MCF 10A (cell line): ENCODE measurements at places on chromosomes 16 and 17. TPM values are rescaled to one million over a fixed set of nuclear protein-coding genes. Genes with fewer than 3 reads are reported as not detected.
A peak's percentile ranks its signal among the peaks of the same experiment; 100 is the strongest.

DNA sequence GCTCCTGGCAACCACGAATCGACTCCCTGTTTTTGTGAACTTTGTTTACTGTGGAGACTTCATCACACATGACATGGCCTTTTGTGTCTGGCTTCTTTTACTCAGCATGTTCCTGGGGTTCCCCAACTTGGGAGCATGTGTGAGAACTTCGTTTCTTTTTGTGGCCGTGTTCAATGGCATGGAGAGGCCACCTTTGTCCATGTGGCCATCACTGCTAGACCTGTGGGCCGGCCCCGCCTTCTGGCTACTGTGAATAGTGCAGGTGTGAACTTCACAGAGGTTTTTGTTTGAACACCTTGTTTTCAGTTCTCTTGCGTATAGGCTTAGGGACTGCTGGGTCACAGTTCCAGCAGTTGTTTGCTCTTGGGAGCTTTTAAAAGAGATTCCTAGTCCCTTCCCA, 5.7 kb upstream of the SLC38A8 start:
- peaks cover 6% of the 10 kb centered on the region for H3K4me1 ChIP-seq
- H3K36me3 ChIP-seq = peaks cover 19% of the 10 kb centered on the region

DNA sequence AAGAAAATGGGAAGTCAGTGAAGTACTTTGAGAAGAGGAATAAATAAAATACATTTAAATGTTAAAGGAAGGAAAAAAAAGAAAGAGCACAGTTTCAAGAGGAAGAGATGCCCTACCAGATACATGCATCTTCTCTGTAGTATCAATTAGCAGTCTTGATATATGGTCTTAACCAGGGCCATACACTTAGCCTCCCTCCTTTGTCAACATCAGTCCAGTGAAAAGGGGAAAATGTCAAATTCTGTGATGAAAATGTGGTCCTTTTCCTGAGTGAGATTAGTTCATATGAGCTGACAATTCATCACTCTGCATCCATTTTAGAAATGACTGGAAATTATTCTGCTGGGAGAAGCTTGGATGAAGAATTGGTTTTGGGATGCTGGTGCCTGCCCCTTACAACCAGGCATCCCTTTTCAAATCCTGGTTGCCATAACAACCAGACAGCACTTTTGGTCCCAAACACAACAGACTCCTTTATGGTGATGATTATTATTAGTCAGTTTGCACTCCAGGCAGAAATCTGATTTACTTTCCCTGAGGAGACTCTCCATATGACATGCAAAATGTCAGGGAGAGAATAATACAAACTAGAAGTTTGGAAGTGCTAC, 933.6 kb upstream of the CDH8 start:
- no peak for DNase-seq
- no peak overlapping the region for H3K4me3 ChIP-seq
- H3K4me1 ChIP-seq = no peaks in the 10 kb centered on the region
- H3K27ac ChIP-seq = no peak overlapping the region
- H3K36me3 ChIP-seq = no peaks in the 10 kb centered on the region

- no peaks in the 10 kb centered on the region for H3K27me3 ChIP-seq
- DNase-seq = no peak
- H3K36me3 ChIP-seq = peaks cover 6% of the 10 kb centered on the region
- H3K4me1 ChIP-seq = no peaks in the 10 kb centered on the region
- no peak overlapping the region for H3K4me3 ChIP-seq
Observed at GRCh38 chr16:48537275-48537674, 72.7 kb downstream of the N4BP1 start.

DNA sequence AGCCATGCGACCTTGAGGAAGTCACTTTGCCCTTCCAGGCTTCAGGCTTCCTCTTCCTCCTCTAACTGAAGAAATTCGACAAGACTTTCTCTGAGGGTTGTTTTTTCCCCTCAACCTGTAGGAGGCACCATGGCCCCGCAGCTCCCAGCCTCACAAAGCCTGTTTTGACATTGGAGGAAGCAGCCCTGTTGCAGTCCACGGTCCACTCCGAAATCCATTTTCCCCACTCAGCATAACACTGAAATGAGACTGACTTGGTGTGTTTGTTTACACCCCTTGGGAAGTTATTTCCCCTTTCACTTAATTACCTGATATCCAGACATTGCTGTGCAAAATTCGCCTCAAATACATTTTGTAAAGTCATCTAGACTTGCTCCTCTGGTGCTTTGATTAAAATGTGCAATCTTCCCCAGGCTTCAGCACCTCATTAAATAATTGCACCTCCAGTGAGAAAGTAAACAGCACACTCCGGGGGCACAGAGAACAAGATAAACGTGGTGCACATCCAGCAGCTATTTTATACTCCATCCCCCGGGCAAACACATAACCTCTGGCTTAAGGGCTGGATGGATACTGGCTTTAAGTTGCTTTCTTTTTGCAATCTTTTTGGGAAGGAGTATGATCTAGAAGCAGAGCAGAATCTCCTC, 41.4 kb upstream of the PIRT start:
- DNase-seq = no peak
- H3K27me3 ChIP-seq = peaks cover 11% of the 10 kb centered on the region
- no peak overlapping the region for H3K4me3 ChIP-seq
- peaks cover 4% of the 10 kb centered on the region for H3K4me1 ChIP-seq
- no peaks in the 10 kb centered on the region for H3K36me3 ChIP-seq
- no peak overlapping the region for H3K27ac ChIP-seq

DNA sequence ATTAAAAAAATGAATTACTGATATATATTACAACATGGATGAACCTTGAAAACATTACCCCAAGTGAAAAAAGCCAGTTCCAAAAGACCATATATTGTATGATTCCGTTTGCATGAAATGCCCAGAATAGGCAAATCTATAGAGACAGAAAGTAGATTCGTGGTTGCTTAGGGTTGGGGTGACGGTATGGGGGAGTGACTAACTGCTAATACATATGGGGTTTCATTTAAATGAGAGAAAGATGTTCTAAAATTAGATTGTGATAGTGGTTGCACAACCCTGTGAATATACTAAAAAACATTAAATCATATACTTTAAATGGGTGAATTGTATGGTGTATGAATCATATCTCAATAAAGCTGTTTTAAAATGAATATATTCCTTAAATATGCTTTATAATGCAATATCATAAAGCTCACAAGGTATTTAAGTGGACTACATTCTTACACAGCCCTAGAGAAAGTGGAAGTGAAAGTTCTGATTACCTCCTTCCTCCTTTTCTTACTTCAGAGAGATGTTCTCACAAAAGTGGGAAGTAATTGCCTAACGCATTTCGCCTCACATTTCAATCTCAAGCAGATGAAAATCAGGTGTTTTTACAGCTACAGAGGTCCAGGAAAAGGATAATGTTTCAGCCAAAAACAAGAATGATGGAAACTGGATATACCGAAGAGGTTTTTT, 142.7 kb upstream of the GNAO1 start:
- no peak for DNase-seq
- H3K27ac ChIP-seq = no peak overlapping the region
- H3K4me1 ChIP-seq = no peaks in the 10 kb centered on the region
- H3K27me3 ChIP-seq = peaks cover 60% of the 10 kb centered on the region
- no peaks in the 10 kb centered on the region for H3K36me3 ChIP-seq

GRCh38 chr16:11272484-11272883, 945 bp downstream of the PRM3 start:
- no peak overlapping the region for H3K4me3 ChIP-seq
- H3K4me1 ChIP-seq = peaks cover 6% of the 10 kb centered on the region
- DNase-seq = no peak
- peaks cover 33% of the 10 kb centered on the region for H3K27me3 ChIP-seq
- H3K27ac ChIP-seq = no peak overlapping the region

DNA sequence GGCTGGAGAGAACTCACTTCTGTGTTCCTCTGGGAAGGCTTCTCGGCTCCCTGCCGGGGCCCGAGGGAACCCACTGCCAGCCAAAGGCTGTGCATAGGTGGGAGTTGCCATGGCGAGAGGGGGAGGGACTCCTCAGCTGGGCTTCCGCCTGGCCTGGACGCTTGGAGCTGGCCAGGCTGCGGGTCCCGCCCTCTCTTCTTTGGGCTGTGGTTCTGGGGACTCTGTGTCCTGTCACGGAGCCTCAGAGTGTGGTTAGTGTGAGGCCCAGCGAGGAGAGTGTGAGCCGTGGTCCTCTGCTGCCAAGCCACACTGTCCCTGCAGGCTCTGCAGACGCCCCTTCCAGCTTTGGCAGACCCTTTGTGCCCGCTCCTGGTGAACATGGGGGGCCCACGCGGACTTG, 123.1 kb downstream of the OR1D5 start:
- H3K36me3 ChIP-seq = no peaks in the 10 kb centered on the region
- peaks cover 7% of the 10 kb centered on the region for H3K4me1 ChIP-seq
- no peak overlapping the region for H3K4me3 ChIP-seq
- DNase-seq = no peak

The KRT36 gene
- not detected in 2 replicates for total RNA-seq

- H3K27ac ChIP-seq = no peak overlapping the region
- H3K27me3 ChIP-seq = no peaks in the 10 kb centered on the region
- H3K36me3 ChIP-seq = peaks cover 86% of the 10 kb centered on the region
- H3K4me3 ChIP-seq = no peak overlapping the region
- no peak for DNase-seq
Observed at GRCh38 chr17:82257473-82257872, 16.0 kb downstream of the CSNK1D start.

- peaks cover 11% of the 10 kb centered on the region for H3K4me1 ChIP-seq
- no peak overlapping the region for H3K27ac ChIP-seq
- DNase-seq = no peak
- H3K27me3 ChIP-seq = no peaks in the 10 kb centered on the region
- H3K36me3 ChIP-seq = no peaks in the 10 kb centered on the region
- H3K4me3 ChIP-seq = no peak overlapping the region
Observed at GRCh38 chr17:7043182-7043496, 753 bp downstream of the SLC16A11 start.

The ZNF423 gene
- not detected in 2 replicates for total RNA-seq

- H3K27ac ChIP-seq = no peak overlapping the region
- no peaks in the 10 kb centered on the region for H3K36me3 ChIP-seq
- H3K27me3 ChIP-seq = peaks cover 17% of the 10 kb centered on the region
- H3K4me1 ChIP-seq = no peaks in the 10 kb centered on the region
- no peak overlapping the region for H3K4me3 ChIP-seq
Observed at GRCh38 chr16:31005350-31006085, 4.9 kb downstream of the STX1B start.

- H3K27ac ChIP-seq = no peak overlapping the region
- no peaks in the 10 kb centered on the region for H3K27me3 ChIP-seq
- peaks cover 6% of the 10 kb centered on the region for H3K36me3 ChIP-seq
- H3K4me1 ChIP-seq = peaks cover 4% of the 10 kb centered on the region
Observed at GRCh38 chr16:2691491-2692248, 9.3 kb downstream of the KCTD5 start.

The TBC1D3K gene
- not detected in 2 replicates for total RNA-seq

GRCh38 chr17:50871364-50871763, 5.2 kb upstream of the TOB1 start:
- no peak for DNase-seq
- H3K27ac ChIP-seq = no peak overlapping the region
- no peak overlapping the region for H3K4me3 ChIP-seq
- no peaks in the 10 kb centered on the region for H3K27me3 ChIP-seq

The PPY gene
- total RNA-seq = not detected in 2 replicates

GRCh38 chr16:69787883-69788282, 25.8 kb downstream of the WWP2 start:
- no peak for DNase-seq
- H3K27ac ChIP-seq = no peak overlapping the region
- H3K36me3 ChIP-seq = peaks cover 63% of the 10 kb centered on the region
- H3K27me3 ChIP-seq = no peaks in the 10 kb centered on the region

GRCh38 chr16:49734331-49734730, 121.6 kb downstream of the ZNF423 start:
- no peaks in the 10 kb centered on the region for H3K36me3 ChIP-seq
- no peak overlapping the region for H3K27ac ChIP-seq
- DNase-seq = no peak
- H3K4me1 ChIP-seq = no peaks in the 10 kb centered on the region
- H3K27me3 ChIP-seq = peaks cover 30% of the 10 kb centered on the region
- no peak overlapping the region for H3K4me3 ChIP-seq

DNA sequence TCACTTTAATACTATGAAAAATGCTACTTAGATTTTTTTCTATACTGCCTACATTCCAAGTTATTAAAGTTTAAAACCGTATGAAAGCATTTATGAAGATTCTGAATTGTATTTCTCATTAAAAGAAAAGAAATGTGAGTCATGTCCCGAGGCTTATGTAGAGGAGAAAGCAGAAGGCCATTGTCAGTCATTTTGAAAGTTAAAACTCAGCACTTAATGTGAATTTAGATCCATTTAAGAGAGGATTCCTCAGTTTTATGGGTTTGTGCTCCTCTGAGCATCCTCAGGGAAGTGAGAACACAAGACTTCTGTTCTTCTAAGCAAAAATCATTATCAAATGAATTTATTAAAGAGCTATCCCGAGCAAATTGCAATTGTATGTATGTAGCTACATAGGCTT, 11.8 kb downstream of the C17orf75 start:
- peaks cover 16% of the 10 kb centered on the region for H3K36me3 ChIP-seq
- H3K4me3 ChIP-seq = no peak overlapping the region
- no peak overlapping the region for H3K27ac ChIP-seq
- no peaks in the 10 kb centered on the region for H3K27me3 ChIP-seq
- DNase-seq = no peak

DNA sequence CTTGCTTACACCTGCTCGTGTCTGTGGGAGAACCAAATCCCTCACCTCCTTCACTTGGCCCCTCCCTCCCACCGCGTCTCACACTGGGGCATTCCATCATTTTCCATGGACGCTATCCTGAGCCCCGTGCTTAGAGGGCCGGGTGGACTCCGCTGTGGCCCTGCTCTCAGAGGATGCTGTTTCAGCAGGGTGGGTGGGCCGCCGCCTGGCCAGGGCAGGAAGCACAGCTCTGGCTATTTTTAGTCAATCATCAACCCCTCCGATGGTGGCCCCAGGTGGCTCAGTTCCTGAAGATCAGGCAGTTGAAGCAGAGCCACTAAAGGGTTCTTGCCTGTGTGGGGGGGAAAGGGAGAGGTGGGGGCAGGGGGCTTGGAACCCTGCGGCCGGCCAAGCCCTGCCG, 230.3 kb downstream of the ENGASE start:
- H3K27me3 ChIP-seq = peaks cover 91% of the 10 kb centered on the region
- DNase-seq = no peak
- no peaks in the 10 kb centered on the region for H3K4me1 ChIP-seq
- H3K36me3 ChIP-seq = no peaks in the 10 kb centered on the region
- H3K27ac ChIP-seq = no peak overlapping the region
- no peak overlapping the region for H3K4me3 ChIP-seq

DNA sequence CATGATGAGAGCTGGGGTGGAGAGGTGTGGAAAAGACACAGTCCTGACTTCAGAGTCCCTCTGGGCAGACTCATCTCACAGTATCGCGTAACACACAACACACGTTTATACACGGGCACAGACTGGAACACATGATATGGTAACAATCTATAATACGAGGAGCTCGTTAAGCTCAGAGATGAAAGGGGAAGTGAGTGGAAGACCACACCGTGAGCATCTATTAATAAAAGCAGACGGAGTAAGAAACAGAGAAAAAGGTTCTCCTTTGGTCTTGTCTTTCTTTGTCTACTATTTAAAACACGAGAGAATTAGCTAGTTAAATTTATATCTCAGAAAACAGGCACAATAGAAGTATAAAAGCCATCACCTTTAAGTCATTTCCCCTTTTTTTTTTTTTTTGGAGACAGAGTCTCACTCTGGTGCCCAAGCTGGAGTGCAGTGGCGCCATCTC, 13.5 kb downstream of the ANKRD11 start:
- peaks cover 74% of the 10 kb centered on the region for H3K4me1 ChIP-seq
- no peak for DNase-seq
- peaks cover 8% of the 10 kb centered on the region for H3K36me3 ChIP-seq
- peak overlapping the region; percentile 46 for H3K4me3 ChIP-seq
- H3K27me3 ChIP-seq = no peaks in the 10 kb centered on the region

The GRB7 gene
- total RNA-seq = 7.3 and 10.3 TPM in 2 replicates
